Naive thymus-derived CD4-positive, alpha-beta T cell (primary cell): ENCODE measurements at places on chromosomes 5 and 9. TPM values are rescaled to one million over a fixed set of nuclear protein-coding genes. Genes with fewer than 3 reads are reported as not detected.

DNA sequence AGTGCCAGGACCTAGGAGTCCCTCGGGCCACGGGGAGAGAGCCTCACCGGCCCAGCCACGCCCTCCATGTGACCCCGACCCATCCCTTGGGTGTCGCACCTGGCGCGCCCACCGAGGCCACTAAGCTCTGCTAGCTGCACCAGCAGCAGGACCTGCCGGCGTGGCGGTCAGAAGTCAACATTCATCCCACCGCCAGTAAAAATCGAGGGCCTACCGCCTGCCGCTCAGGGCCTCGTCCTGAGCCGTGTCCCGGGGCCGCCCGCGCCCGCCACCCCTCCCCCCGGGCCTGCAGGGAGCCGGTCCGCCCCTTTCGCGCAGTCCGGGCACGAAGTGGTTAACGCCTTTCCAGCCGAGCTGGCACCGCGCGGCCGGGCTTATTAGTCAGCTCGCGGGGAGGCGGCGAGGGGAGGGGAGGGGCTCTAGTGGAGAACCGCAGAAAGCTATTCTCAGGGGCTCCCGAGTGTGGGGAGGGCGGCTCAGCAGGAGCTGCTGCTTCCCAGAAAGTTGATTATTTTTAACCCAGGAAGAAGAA is 124.4 kb downstream of the C9orf50 start:
- H3K27me3 ChIP-seq = no peaks in the 10 kb centered on the region
- peak; percentile 30 for DNase-seq
- H3K4me1 ChIP-seq = peaks cover 20% of the 10 kb centered on the region

DNA sequence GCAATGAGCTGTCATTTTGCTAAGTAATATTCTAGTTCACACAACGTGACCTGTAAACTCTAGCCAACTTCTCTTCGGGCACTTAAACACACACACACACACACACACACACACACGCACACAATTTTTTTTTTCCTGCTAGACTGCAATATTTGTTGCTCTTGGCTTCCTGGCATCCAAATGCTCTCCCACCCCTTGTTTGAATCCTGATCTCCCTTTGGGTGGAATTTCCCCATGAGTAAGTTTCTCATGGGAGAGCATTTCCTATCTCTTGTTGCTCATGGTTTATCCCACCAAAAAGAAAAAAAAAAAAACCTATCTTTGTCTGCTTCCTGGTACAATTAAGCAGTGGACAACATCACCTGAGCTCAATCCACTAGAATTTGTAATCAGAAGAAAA is 54.7 kb upstream of the TSLP start:
- no peak overlapping the region for H3K27ac ChIP-seq
- no peaks in the 10 kb centered on the region for H3K4me1 ChIP-seq
- H3K36me3 ChIP-seq = no peaks in the 10 kb centered on the region
- H3K4me3 ChIP-seq = no peak overlapping the region

HEMGN gene
- polyA plus RNA-seq = 13.6 TPM

DNA sequence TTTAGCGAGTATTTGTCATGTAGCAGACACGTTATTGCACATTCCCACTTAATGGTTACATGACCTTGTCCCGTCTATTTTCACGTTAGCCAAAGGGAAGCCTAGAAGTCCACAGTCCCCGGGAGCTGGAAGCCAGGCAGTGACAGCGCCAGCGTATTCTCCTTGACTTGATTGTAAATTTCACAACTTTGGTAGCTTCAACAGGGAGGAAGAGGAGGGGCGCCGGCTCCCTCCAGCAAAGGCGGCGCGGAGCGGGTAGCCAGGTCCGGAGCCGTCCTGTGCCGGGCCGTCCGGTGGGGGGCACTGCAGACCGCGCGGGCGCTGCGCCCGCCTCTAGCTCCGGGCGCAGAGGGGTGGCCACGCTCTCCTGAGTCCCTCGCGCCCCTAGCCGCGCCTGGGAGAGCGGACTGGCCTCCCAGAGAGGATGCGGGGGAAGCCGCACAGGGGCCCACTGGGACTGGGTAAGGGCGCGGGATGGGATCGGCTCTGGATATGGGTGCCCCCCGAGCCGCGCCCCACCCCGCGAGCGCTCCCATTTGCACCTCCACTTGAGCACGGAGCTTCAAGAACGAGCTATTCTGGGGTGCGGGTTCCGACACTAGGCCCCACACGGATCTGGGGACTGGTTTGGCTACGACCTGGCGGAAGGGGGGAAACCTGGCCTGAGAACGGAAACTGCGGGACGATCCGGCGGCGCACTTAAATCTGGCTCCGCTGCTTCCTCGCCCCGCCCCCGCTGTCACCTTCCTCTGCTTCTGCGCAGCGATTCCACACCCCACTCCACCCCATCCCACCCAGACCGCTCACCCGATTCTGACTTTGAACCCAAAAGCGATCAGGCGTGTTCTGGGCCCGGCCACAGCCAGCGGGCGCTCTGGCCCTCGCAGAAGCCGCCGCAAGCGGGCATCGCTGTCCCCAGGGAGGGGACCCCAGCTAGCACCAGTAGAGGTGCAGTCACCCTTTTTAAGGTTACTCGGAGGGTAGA is 23.8 kb downstream of the KLF4 start:
- no peaks in the 10 kb centered on the region for H3K4me1 ChIP-seq
- no peak for DNase-seq
- H3K36me3 ChIP-seq = no peaks in the 10 kb centered on the region
- H3K27me3 ChIP-seq = no peaks in the 10 kb centered on the region
- no peak overlapping the region for H3K4me3 ChIP-seq

DNA sequence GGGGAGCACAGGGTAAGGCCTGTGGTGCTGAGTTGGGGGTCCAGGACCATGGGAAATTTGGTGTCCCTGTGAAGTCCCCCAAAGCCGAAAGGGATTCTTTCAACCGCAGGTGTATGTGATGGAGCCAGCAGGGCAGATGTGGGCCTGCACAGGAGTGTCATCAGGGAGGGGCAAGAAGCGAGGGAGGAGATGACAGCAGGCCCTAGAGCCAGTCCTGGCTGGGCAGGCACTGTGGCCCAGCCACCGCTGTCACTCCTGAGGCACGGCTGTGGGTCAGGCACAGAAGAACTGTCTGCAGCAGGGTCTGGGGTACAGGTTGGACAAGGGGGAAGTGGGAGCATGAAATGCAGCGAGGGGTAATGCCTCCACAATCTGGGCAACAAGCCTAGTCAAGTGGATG is 4.8 kb downstream of the HK3 start:
- H3K4me3 ChIP-seq = no peak overlapping the region
- no peaks in the 10 kb centered on the region for H3K27me3 ChIP-seq
- no peaks in the 10 kb centered on the region for H3K36me3 ChIP-seq
- no peak overlapping the region for H3K27ac ChIP-seq

- H3K27me3 ChIP-seq = no peaks in the 10 kb centered on the region
- no peak overlapping the region for H3K4me3 ChIP-seq
- no peaks in the 10 kb centered on the region for H3K36me3 ChIP-seq
These were observed 38.1 kb downstream of the CMYA5 start for GRCh38 chr5:79727451-79728355.

ANXA1 gene
- 102 TPM for polyA plus RNA-seq

- no peaks in the 10 kb centered on the region for H3K27me3 ChIP-seq
- DNase-seq = peak; percentile 19
- no peaks in the 10 kb centered on the region for H3K36me3 ChIP-seq
- no peak overlapping the region for H3K27ac ChIP-seq
These were observed 7.1 kb downstream of the UBAP1 start for GRCh38 chr9:34185778-34186551.

ABITRAM gene
- 15.6 TPM for polyA plus RNA-seq

- H3K27ac ChIP-seq = no peak overlapping the region
- H3K36me3 ChIP-seq = no peaks in the 10 kb centered on the region
- H3K4me3 ChIP-seq = no peak overlapping the region
These were observed 33.8 kb downstream of the KCNIP1 start for GRCh38 chr5:170537451-170538095.

- peak; percentile 93 for DNase-seq
- peaks cover 20% of the 10 kb centered on the region for H3K4me1 ChIP-seq
- H3K36me3 ChIP-seq = no peaks in the 10 kb centered on the region
These were observed at the start of gene SNX18 for GRCh38 chr5:54517512-54518145. Gene SNX18, plus strand, starts transcription at chr5:54517759. Its CDS starts 194 bp downstream, at chr5:54517953.

GRCh38 chr9:4160249-4160648 is 139.6 kb downstream of the GLIS3 start:
- no peak overlapping the region for H3K4me3 ChIP-seq
- H3K36me3 ChIP-seq = no peaks in the 10 kb centered on the region
- H3K4me1 ChIP-seq = no peaks in the 10 kb centered on the region
- no peak for DNase-seq

PRRX2 gene
- polyA plus RNA-seq = not detected

DNA sequence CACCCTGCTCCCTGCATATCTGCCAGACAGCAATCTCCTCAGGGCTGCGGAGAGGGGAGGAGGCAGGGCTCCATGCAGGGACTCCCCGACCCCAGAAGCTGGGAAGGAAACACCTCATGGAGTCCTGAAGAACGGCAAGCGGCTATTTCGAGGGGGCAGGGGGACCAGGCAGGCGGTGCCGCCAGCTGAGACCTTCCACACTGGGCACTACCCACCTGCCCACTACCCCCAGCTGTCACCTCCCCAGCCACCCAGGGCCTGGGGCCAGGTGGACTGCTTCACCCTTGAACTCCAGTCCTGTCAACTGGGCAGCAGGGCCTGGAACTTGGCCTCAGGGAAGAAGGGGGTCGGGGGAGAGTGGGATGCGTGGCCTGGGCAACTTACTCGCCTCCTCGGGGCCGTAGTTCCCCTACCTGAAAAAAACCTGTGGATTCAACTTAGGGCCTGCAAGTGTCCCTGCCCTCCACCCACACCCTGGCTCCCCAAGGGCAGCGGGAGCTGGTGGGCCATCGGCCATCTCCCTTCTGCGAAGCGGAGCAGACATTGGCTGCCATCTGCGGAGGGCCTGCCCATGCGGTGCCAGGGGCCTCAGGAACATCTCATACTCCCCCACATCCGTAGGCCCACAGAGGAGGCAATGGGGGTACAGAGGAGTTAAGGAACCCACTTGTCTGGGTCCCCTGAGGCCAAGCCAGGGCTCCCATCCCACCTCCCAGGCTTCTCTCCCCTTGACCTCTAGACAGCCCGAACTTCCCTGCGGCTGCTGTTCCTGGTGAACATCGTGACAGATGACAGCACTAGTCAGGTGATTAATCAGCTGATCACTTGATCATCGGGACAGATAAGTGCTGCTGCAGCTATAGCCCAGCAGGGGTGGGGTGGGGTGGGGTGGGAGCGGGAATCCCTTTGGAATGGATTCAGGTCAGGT is 18.5 kb upstream of the RALGDS start:
- H3K4me3 ChIP-seq = no peak overlapping the region
- H3K4me1 ChIP-seq = peaks cover 59% of the 10 kb centered on the region
- DNase-seq = no peak
- H3K27ac ChIP-seq = no peak overlapping the region
- H3K36me3 ChIP-seq = no peaks in the 10 kb centered on the region

- no peaks in the 10 kb centered on the region for H3K27me3 ChIP-seq
- no peaks in the 10 kb centered on the region for H3K36me3 ChIP-seq
- H3K27ac ChIP-seq = no peak overlapping the region
- DNase-seq = no peak
- H3K4me3 ChIP-seq = no peak overlapping the region
These were observed 253.1 kb downstream of the PBX3 start for GRCh38 chr9:126000256-126000655.

DNA sequence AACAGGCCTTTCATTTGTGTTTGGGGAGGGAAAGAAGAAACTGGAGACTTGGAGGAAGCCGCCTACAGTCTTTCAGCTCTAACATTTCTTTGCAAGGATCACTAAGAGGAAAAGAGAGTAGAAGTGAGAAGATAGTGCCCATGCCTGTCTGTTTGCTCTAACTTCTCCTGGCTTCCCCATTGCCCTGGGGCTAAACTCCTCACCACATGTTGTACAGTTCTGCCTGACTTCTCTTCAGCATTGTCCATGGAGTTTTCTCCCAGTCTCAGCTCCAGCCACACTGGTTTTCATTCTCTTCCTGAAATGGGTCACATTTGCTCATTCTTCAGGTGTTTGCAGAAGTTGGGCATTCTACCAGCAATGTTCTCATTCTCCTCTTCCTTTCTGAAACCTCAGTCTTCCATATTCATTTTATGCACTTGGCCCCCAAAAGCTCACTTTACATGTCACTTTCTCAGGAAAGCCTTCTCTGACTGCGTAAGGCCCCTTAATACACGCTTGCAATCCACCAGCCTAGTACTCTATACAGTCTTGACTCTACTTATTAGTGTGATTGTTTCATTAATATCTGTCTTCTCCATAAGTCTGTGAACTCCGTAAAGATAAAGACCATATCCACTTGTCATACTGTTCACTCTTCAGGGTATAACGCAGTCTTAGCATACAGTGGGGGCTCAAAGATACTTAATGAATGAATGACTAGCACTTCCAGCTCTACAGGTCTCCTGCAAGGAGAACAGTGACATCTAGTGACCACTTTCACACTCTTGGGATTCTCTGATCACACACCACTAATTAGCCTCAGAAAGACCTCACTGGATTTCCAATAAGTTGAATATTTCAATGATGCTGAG is 40.2 kb upstream of the TRIM32 start:
- H3K27me3 ChIP-seq = no peaks in the 10 kb centered on the region
- H3K36me3 ChIP-seq = no peaks in the 10 kb centered on the region
- no peak overlapping the region for H3K27ac ChIP-seq

DNA sequence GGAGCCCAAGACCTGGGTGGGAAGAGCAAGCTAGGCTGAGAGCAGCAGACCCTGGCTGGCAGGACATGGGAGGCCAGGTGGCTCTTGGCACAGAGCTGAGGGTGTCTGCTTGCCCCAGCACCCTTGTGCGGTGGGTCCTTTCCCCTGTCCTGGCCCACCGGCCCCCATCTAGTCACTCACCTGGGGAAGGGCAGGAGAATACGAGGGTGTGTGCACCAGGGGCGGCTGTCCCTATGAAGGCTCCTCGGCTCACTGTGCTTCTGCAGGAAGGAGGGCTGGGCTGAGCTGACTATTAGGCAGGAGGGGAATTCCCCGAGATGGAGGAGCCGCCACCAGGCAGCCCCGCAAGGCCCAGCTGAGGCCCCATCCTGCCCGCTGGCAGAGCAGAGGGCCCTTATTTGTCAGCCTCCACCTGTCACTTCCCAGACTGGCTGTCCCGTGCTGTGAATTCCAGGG is 6.1 kb upstream of the TNIP1 start:
- H3K27me3 ChIP-seq = no peaks in the 10 kb centered on the region
- no peaks in the 10 kb centered on the region for H3K36me3 ChIP-seq
- no peak overlapping the region for H3K4me3 ChIP-seq
- H3K27ac ChIP-seq = peak overlapping the region; percentile 39

- H3K4me3 ChIP-seq = no peak overlapping the region
- peaks cover 9% of the 10 kb centered on the region for H3K4me1 ChIP-seq
- H3K36me3 ChIP-seq = peaks cover 23% of the 10 kb centered on the region
- DNase-seq = no peak
- H3K27ac ChIP-seq = no peak overlapping the region
- no peaks in the 10 kb centered on the region for H3K27me3 ChIP-seq
These were observed 119.3 kb downstream of the GDNF start for GRCh38 chr5:37720550-37720952.

NEURL1B gene
- 0.11 TPM for polyA plus RNA-seq

CCDC152 gene
- polyA plus RNA-seq = 0.70 TPM

DNA sequence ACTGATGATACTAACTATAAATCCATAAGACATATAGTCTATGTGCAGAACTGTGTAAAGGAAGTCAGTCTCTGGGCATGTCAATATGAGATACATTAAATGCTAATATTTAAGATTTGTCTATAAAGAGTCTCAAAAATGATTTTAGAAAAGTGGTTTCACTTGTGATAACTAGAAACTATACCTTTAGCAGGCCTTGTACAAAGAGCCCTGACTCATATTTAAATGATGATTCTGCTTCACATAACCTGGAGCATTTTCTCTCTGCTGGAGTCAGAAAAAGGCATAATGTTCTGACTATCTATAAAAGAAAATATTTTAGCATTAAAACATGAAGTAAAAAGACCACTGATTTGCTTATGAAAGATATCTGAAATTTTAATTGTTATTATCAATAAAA is 15.0 kb downstream of the C9orf72 start:
- H3K27me3 ChIP-seq = no peaks in the 10 kb centered on the region
- H3K4me3 ChIP-seq = no peak overlapping the region
- H3K4me1 ChIP-seq = no peaks in the 10 kb centered on the region
- peaks cover 61% of the 10 kb centered on the region for H3K36me3 ChIP-seq
- H3K27ac ChIP-seq = no peak overlapping the region
- no peak for DNase-seq
